NCI-H1092 treated with DMSO at 0.1 percent for 48 hours (cell line): ENCODE measurements at places on chromosomes 11 and 22.

- DNase-seq: no peak
Measured at GRCh38 chr22:44520465-44521094, 22.5 kb upstream of the RTL6 start.

DNA sequence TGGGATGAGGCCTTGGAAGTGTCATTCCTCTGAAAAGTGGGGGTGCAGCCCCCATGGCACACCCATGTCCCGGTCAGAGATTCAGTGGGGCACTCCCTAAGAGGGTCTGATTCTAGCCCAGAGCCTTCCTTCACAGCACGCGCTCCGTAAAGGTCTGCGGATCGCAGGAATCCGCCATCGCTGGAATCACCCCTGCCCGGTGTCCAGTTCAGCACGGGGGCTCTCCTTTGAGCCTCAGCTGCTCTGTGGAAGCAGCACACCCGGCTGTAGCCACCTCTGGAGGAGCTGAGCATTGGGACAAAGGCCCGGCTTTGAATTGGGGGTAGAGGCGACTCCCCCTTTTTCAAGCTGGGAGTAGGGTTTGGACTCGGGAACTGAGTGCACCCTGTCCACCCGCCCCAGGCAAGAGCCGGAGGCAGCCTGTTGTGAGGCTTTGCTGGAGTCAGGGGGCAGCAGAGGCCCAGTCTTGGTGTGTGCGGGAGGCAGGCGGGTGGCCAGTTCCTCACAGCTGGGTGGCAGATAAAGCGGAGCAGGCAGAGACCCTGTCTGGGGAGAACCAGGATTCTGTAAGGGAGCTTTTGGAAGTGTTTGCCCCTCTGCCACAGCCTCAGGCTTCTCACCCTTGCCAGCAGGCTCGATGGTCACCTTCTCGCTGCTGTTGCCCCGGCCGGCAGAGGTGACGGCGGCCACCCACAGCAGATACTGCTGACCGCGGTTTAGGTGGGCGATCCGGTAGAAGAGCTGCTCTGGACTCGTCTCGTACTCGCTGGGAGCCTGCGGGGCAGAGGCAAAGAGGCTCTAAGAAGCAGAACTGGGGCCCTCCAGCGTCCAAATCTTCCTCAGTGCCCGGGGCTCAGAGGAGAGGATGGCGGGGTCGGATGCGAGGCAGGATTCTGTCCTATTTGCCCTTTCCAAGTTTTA is 115.9 kb downstream of the CEP164 start:
- DNase-seq: peak; percentile 86

- no peak for DNase-seq
Measured at GRCh38 chr22:46023558-46023981, 46.6 kb upstream of the WNT7B start.

DNA sequence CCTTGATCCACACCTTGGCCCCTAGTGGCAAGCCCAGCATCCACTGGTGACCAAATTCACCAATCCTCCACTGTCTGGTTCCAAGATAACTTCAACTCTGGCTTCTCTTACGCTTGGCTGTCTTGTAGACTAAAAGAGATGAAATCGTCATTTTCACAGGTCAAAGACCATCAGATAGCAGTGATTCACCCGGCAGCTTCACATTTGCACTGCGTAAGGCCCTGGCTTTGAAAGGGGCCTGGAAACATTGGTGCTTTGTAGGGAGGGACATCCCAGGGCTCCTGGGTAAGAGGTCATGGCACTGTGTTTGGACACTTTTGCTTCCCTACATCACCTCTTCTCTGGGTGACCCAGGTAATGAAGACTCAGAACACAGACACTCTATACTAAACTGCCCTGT is 30.1 kb upstream of the FADD start:
- no peak for DNase-seq

DNA sequence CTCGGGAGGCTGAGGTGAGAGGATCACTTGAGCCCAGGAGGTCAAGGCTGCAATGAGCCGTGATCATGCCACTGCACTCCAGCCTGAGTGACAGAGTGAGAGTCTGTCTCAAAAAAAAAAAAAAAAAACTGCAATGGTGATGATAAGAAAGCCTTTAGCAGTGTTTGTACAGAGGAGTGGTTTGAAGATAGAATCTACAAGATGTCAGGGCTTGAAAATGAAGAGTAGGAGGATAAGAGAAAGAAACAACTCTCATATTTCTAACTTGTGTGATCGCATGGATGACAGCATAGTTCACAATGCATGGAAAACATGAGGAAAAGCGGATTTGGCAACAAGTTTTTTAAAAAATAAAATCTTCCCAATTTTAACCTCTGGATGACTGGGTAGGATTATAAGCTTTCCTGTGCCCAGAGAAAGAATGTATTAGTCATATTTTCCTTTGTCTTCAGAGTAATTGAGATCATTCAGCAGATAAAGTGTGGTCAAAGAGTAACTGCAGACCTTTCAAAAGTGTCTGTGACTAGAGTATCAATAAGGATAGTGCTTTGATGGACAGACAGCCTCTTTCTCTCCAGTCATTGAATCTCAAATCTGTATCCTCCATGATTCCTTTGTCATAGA is 328.1 kb downstream of the CASP12 start:
- DNase-seq: no peak

DNA sequence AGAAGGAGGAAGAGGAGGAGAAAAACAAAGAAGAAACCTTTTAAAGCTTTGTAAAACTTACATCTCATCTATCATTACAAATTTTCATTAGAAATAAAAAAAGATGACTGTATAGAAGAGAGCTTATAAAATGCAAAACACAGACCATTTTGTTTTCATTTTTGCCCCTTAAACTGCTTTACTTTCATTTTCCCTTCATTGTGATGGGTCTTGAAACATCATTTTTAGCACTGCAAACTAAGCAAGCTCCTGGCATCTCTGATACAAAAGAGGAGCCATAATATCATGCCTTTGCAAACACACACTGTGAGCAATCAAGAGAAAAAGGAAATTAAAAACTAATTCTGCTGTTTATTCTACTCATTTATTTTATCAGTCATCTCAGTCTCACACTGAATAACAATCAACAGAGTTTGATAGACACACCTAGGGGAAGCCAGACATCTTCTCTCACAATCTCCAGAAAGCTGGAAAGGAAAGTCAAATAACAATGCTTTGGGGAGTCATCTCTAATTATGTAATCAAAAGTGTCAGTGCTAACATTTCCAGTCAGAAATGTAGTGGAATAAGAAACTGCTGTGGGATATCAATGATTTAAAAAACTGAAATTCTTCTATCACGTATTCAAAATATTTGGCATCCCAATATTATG is 467.7 kb upstream of the FAT3 start:
- no peak for DNase-seq

- no peak for DNase-seq
Measured at GRCh38 chr11:80163441-80163840, 722.6 kb upstream of the TENM4 start.

DNA sequence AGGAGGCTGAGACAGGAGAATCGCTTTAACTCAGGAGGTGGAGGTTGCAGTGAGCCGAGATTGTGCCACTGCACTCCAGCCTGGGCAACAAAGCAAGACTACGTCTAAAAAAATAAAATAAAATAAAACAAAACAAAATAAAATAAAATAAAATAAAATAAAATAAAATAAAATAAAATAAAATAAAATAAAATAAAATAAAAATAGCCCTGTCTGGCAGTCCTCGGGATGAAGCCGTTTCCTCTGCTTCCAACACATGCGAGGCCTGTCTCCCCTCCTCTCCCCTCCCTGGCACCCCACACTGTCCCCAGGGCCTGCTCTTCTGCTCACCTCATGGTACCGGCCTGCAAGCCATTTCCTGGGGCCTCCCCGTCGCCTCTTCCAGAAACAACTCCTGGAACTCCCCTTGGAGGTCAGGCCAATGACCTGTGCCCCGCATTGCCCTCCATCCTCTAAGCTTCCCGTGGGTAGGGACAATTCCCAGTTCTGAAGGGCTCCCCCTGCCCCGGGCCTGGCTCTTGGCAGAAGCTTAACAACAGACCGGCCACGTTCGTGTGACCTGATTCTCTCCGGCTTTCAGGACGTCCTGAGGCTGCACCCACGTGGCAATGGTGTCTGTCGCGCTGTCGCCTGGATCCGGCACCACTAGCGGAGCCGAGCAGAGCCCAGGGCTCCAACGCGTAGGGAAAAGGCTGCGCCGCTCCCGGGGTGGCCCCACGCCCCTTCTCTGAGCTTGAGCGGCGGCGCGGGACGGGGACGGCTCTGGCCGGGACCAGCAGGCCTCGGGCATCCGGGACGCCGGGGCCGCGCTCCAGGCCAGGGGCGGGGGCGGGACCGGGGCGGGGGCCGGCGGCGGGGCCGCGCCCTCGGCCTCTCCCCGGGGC is 456 bp upstream of the PARVB start:
- DNase-seq: no peak

- DNase-seq: no peak
Measured at GRCh38 chr11:1480191-1480554, 6.4 kb downstream of the MOB2 start.

GRCh38 chr11:2138431-2139122 is 612 bp downstream of the IGF2 start:
- no peak for DNase-seq

DNA sequence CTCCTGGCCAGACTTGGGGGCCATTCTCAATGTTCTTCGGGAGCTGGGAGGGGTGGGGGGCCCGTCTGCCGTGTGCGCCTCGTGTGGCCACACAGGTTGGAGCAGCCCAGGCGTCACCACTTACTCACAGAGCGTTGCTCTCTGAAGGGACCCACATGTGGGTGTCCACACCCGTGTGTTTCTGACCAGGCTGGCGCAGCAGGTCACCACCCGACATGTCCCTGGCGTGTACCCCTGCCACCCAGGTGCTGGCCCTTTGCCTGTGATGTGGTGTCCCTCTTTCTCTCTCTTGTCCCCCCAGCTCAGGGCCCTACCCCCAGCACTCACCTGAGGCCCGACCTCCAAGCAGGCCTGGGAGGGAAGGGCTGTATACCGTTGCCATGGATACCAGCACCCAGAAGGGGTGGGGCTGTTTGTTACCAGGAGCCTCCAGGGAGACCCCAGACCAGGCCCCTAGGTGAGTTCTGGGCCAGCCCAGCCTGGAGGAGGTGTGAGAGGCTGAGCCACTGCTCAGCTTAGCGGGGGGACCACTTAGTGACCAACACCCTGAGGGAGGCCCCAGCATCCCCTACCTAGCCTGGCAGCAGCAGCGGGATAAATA is 1.4 kb downstream of the LMNTD2 start:
- DNase-seq: no peak

GRCh38 chr11:78350646-78351165 is 66.9 kb downstream of the GAB2 start:
- DNase-seq: peak; percentile 70

DNA sequence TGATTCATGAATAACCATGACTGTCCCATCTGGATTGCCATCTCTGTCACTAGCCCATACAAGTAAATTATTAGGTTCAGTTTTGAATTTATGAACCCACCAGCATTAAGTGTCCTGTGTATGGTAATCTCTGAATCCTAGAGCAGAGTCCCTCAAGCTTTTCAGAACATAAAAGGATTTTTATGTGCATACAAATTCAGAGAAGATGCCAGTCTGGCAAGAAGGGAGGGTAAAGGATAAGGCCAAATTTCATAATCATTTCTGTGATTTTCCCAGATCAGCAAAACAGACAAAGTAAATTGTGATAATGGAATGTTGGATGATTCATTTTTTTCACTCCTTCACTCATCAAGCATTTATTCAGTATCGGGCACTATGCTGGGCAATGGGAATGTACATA is 371.1 kb upstream of the ARHGAP42 start:
- no peak for DNase-seq

DNA sequence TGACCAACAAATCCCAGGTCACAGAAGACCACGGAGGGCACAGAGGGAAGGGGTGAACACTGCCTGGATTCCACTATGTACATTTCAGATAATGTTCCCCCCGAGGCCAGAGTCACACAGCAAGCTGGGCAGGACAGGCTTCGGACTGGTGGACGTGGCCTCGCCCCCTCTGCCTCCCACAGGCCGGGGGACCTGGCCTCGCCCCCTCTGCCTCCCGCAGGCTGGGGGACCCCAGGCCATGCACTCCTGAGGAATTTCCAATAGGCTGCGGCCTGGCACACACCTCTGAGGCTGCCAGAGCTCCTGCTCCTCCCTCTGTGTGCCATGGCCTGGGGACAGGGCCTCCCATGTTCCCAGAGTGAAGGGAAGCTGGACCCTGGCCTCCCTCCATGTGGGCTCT is 1352.8 kb downstream of the BRD1 start:
- no peak for DNase-seq

- no peak for DNase-seq
Measured at GRCh38 chr11:120749395-120749794, 237.8 kb downstream of the GRIK4 start.

DNA sequence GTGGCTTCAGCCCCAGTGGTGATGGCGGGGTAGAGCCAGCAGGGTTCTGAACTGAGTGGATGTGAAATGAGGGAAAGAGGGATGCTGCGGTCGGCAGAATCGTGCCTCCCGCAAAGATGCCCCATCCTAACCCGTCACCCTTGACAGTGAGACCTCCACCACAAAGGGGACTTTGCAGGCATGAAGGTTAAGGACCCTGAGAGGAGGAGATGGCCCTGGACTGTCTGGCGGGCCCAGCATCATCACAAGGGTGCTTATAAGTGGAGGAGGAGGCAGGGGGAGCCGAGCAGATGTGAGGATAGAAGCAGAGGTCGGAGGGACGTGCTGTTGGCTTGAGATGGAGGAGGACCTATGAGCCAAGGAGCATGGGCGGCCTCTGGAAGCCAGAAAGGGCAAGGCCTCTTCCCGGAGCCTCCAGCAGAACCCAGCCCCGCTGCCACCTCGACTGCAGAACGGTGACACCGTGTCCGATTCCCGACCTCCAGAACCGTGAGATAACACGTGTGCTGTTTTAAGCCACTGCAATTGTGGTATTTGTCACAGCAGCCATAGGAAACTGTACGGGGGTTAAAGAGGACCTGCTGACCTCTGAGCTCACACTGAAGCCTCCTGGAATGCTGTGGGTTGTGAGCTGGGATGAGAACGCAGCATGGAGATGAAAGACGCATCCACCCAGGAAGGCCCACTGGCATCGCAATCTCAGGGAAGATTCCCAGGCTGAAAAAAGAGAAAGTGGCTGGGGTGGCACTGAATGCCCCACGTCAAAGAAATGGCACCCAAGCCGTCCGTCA is 10.9 kb downstream of the LINC01488 start:
- DNase-seq: no peak

- DNase-seq: no peak
Measured at GRCh38 chr22:45548991-45549761, 46.5 kb downstream of the FBLN1 start.

DNA sequence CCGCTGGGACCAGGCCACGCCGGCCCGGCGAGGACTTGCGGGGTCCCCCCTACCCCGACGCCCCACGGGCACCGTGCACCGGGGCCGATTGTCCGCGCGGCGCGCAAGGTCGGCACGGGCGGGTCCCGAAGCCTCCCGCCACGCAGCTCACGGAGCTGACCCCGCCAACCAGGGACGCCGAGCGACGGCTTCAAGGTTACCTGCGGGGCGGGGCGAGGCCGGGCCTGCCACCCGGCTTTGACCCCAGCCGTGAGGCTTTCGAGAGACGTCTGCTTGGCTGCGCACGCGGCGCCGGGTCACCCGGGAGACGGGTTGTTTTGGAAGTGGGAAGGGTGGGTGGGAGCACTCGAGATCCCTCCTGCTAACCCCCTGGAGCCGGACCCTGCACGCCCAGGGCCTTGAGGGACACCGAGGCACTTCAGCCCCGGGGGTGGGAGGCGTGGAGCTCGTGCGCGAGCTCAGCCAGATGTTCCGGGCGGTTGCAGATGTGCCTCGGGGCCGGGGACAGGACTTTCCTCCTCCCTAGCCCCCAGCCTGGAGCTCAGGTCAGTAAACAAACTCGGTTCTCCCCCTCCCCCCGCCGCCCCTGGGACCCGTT is 3.2 kb upstream of the WNT11 start:
- peak; percentile 34 for DNase-seq
